Activated CD8-positive, alpha-beta memory T cell treated with anti-CD3 and anti-CD28 coated beads for 1 hour (primary cell): ENCODE measurements at places on chromosomes 7 and 10.

DNA sequence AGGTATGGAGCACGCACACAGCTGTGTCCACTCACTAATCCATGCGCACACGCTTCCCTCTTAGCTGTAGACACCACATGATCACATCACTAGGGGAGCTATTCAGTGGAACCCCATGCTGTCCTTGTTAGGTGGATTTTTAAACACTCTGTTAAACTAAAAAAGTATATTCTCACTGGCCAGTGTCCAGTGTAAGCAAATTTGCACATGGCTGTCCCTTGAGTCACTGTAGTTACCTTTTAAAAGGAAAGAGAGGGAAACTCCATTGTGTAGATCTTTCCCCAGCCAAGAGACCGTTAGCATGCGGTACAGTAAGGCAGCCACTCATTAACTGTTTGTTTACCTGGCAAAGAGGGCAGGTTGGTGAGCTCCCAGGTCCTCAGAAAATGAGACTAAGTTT lies 81.6 kb upstream of the INSYN2A start:
- no peak for DNase-seq

DNA sequence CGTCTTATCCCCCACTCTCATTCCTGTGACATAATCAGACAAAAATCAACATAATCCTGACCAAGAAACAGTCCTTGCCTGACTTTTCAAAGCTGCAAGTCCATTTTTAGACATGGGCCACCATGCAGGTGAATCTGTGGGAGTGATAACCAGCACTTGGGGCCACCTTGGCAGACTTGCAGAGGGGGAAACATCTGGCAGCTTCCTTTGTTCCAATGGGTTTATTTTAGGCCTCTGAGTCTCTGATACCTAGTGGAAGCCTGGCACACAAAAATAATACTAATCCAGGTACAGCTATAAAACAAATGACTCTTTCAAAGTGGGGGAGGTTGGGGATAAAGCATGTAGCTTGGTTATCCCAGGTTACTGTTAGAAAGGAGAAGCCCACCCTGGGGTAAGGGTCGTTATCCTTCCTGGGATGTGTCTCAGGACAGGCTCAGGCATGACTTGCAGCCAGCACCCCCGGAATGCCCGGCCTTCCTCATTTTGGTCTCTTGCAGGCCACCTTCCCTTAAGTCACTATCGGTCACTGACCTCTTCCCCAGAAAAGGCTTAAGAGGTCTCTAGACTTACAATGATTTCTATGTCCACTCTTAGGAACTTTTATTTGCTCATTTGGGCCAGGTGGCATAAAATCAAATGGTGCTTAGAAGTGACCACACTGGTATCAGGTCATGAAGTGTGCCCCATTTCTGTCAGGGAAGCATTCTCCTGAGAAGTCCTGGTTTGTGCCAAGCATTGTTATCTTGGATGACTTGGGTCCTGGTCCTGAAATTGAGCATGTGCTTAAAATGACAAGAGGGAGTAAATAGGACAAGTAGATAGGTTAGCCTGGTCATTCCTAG lies 37.6 kb downstream of the EEPD1 start:
- no peak for DNase-seq

DNA sequence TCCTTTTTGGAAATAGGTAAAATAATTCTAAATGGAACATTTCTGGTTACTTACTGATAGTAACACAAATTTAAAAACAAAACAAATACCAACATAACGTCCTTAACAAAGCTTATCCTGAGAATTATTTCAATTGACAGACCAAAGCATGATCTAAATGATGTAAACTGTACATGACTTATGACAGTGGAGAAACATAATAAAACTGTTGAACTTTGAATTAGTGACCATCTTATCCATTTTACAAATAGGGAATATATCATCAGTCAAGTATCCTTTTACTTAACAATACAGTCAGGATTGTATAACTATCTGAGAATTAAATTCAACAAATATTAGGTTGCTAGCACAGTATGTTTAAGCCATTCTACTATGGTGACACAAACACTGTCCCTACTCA lies 2.4 kb downstream of the IPMK start:
- no peak for DNase-seq

DNA sequence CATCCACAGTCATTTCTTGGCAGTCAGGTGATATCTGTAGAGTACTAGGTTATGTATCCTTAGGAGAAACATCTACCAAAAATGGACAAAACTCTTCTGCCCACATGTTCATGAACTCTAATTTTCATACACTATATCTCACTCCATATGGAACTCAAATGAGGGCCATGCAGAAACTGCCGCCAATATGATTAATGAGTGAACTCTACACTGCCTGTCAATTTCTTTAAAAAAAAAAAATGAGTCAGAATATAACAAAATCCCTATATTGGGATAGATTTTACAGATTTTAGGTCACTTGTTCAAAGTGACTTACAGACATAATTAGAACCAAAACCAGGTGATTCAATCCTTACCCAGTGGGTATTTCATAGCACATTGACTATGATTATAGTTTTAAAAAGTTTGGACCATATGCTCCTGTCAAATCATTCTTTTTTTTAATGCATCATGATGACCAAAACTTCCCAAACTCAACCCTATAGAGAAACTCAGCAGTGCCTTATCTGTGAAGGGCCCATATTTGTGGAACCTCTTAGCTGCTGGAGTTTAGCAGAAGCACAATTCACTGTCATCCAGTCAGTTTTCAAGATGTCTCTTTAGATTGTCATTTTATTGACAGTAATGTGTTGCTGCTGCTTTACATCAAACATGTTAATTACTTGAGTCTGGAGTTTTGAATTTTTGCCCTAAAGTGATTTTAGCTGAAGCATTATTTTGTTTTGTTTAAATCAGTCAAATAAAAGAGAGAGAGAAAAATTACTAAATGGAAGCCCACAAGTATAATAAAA lies 11.1 kb downstream of the LRRN3 start:
- no peak for DNase-seq

GRCh38 chr7:100875356-100875751 lies 451 bp downstream of the SRRT start:
- no peak for DNase-seq

GRCh38 chr10:17236468-17237148 lies 8.6 kb downstream of the VIM start:
- DNase-seq, result no peak

GRCh38 chr7:147658392-147658967 lies 932.1 kb upstream of the C7orf33 start:
- DNase-seq, result no peak

GRCh38 chr10:43216931-43217562 lies 49.8 kb downstream of the RASGEF1A start:
- no peak for DNase-seq

DNA sequence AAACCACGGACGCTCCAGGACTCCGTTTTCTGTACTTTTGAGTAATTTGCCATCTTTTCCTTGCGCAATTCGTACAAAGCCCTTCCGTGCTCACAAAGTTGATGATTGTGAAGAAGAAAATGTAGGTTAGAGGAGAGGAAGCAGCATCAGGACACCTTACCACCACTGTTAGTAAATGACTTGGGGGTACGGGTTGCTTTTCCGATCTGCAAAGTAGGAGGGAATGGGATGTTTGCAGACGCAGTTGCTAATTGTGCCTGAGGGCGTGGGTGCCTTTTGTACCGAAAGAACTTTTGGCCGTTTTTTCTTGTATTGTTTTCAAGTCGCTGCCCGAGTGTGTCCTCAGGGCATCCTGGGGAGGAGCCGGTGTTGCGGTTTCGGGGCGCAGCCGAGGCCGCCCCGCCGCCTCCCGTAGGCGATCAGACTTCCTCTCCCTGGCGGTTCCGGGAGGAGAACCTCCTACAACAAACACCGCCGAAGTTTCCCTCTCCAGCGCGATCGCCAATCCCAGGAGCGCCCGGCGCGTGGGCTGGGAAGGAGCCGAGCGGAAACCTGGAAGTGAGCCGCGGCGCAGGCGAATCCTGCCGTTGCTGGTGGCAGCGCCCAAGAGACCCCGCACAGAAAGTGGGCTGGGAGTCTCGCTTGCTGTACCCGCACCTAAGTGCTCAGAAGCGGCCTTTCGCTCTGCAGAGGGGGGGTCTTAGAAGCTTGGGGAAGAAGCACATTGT lies 1.0 kb downstream of the PRR15 start:
- no peak for DNase-seq

- no peak for DNase-seq
Observed at GRCh38 chr10:22801785-22802184, 87.4 kb upstream of the PIP4K2A start.

DNA sequence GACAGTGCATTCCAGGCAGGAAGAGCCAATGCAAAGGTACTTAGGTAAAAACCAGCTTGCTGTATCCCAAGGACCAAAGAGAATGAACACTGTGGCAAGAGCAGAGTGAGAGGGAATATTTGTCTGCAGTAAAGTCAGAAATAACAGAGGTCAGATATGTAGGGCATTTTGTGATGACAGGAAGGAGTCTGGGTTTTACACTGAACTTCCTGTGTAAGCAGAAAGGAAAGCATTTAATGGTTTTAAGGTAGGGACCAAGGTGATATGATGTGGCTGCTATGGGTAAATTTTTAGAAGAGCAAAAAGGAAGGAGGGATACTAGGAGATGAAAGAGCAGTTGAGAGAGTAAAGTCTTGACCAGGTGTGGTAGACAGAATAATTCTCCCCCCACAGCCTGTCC lies 10.1 kb downstream of the ABCB1 start:
- no peak for DNase-seq

DNA sequence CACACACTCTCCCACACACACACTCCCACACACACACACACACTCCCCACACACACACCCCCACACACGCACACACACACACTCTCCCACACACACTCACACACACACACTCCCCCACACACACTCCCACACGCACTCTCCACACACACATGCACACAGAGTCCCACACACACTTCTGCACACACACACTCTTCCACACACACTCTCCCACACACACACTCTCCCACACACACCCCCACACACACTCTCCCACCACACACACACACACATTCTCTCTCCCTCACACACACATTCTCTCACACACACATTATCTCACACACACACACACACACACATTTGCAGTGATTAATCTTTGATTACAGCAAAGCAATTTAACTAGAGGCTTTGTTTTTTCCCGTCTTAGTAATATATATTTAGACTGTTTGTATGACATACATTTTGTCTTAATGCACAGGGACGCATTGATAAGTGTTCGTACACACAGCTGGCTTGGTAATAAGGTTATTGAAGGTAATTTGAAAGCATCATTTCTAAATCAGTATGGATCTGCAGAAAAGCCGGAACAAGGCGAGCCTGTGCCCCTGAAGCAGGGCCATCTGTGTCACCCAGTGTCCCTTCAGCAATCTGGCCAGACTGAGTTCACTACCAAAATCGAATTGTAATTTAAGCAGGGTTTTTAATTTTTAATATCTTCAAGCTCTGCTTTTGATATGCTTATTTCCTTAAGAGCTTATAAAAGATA lies 69.9 kb upstream of the SH2B2 start:
- no peak for DNase-seq

DNA sequence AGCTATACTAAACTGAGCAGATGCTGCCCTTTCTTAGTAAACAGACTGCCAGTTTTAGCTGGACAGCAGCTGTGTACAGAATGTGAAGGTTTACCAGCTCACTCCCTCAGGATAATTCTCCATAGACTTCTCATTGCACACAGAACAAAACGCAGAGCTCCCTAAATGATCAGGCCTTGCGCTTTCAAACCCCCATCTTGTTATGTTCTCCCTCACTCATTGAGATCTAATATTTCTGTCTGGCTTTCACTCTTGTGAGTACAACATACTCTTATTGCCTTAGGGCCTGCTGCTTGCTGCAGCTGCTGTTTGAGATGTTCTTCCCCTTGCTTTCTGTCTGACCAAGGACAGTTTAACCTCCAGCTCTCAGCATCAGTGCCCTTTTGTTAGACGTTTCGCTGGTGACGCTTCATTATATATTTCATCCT lies 17.3 kb downstream of the VWDE start:
- DNase-seq, result no peak

DNA sequence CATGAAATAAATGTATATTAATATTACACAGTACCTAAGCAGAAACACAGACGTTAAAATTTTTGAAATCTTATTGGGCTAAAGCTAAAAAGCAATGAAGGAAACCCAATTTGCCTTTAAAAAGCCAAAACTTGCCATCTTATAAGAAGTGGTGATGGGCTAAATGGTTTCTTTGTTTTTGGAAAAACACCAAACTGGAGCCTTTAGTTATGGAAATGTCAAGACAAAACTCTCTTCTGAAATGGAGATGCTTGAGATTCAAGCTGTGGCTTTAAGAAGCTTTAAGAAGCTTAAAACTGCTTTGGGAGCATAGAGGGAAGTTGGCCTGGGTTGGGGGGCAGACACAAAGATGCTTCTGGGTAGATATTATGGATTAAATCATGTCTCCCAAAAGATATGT lies 277.0 kb downstream of the GFRA1 start:
- DNase-seq, result no peak
